Mucosa of descending colon (tissue), 3 donors: ENCODE measurements at places on chromosomes 5 and 9. TPM values are rescaled to one million over a fixed set of nuclear protein-coding genes. Genes with fewer than 3 reads are reported as not detected.

- no peak for DNase-seq
Observed at GRCh38 chr5:59097116-59097515, 514.2 kb downstream of the RAB3C start.

Gene KIF24
- total RNA-seq, result 1.8 TPM

Gene GPR21
- total RNA-seq, result 2.6 TPM

- DNase-seq, result no peak
Observed at GRCh38 chr5:147169901-147170300, 64.9 kb upstream of the STK32A start.

GRCh38 chr9:70830618-70831017 is 290.8 kb downstream of the TRPM3 start:
- no peak for DNase-seq

- DNase-seq, result no peak
Observed at GRCh38 chr9:129698254-129698757, 32.9 kb downstream of the PRRX2 start.

DNA sequence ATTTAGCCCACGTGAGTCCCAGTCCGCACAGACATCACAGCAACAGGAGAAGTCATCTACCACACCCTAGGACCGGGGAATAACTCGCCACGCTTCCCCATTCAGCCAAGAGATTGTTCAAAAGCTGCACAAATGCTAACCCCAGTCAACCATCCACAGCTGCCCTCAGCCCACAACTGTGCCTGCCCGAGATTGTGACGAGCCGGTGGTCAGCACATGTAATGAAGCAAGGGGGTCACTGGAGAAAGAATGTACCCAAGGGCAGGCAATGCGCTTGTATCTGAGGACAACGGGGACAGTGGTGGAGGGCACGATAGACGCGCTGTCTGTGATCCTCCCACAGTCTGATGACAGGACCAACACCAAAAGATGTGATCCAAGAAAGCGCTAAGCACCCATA is 67.8 kb downstream of the COL23A1 start:
- no peak for DNase-seq

- DNase-seq, result peak; percentile 71
Observed at GRCh38 chr5:89117124-89117644, 234.2 kb upstream of the MEF2C start.

GRCh38 chr5:14036947-14037346 is 92.5 kb upstream of the DNAH5 start:
- DNase-seq, result no peak

- DNase-seq, result no peak
Observed at GRCh38 chr5:53994148-53994547, 316.2 kb downstream of the ARL15 start.
